ENCODE measurements at places on chromosomes 2 and 18. TPM values are rescaled to one million over a fixed set of nuclear protein-coding genes. Genes with fewer than 3 reads are reported as not detected.

GRCh38 chr2:40388161-40388560 is 63.7 kb downstream of the SLC8A1 start:
- no peaks in the 10 kb centered on the region for H3K4me1 ChIP-seq
- H3K27me3 ChIP-seq = no peaks in the 10 kb centered on the region
- no peak overlapping the region for H3K27ac ChIP-seq
- DNase-seq = no peak

GRCh38 chr18:36901277-36901701 is 72.4 kb downstream of the KIAA1328 start:
- no peak overlapping the region for H3K27ac ChIP-seq
- H3K4me3 ChIP-seq = no peak overlapping the region

DNA sequence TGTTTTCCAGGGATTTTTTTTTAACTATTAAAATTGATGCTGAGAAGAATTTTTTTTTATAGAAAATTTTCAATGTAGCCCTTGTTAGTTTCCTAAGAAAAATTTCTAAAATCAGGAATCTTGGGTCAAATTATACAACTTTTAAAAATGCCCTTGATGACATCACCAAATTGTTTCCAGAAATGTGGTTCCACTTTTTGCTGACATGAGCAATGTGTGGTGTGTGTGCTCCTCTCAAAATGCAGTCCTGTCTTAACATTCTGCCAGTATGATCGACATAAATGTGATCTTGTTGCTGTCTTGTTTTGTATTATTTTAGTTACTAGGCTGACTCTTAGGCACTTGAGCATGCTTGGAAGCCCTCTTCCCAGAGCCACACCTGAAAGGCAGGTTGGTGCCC is 89.7 kb upstream of the ST6GAL2 start:
- DNase-seq = no peak
- H3K27ac ChIP-seq = no peak overlapping the region

DNA sequence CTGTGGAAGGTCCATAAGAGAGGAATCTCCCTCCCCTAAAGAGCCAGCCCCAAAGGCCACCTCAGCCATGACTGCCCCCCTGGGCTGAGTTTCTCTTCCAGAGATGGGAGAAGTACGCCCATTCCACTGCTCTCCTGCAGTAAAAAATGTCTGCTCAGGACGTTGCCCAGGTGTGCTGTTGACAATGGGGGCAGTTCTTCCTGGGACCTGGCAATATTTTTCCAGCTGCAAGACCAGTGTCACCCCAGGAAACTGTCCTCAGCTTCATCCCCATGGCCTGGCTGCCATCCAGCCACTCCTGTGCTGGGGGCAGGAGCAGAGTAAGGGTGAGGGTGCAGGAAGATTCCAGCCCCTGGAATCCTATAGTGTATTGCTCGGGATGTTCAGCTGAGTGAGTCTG is 14.3 kb downstream of the CELF4 start:
- H3K36me3 ChIP-seq = no peaks in the 10 kb centered on the region
- DNase-seq = no peak
- no peak overlapping the region for H3K4me3 ChIP-seq
- no peaks in the 10 kb centered on the region for H3K27me3 ChIP-seq

- H3K4me3 ChIP-seq = no peak overlapping the region
- no peak for DNase-seq
- peaks cover 34% of the 10 kb centered on the region for H3K27me3 ChIP-seq
- no peaks in the 10 kb centered on the region for H3K36me3 ChIP-seq
- no peak overlapping the region for H3K27ac ChIP-seq
Observed at GRCh38 chr18:58495207-58495606, 133.7 kb downstream of the ALPK2 start.

DNA sequence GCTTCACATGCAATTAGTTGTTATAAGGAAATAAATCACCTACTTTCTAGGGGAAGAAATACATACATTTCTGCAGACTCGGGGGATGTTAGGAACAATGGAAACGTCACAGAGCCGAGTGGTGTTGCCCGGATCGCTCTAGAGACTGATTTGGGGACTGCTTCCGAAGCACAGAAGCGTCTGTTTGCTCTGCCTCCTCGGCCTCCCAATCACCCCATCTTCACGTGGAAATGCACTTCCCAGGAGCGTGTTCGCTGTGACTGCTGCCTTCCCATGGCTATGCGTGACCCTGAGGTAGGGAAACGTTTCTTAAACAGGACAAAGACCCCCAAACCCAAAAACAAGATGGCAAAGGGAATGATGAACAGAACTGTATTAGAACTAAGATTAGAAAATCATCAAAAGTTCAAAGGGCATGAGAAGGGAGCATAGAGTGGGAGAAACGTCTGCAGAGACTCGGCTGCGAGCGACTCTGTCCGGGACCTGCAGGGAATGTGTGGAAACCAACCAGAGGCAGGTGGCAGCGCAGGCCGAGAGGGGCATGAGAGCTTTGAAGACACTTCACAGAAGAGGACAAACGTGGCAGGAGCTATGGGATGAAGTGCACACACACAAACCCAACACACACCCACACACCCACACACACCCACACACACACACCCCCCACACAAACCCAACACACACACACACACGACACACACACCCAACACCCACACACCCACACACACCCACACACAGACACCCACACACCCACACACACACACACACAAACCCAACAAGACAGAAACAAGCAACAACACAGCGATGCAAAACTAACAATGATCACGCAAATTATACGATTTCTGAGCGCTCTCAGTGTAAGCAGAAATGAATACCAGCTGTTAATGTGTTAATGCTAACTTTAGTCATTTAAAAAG is 41.3 kb downstream of the RTP5 start:
- no peaks in the 10 kb centered on the region for H3K4me1 ChIP-seq
- DNase-seq = no peak
- H3K4me3 ChIP-seq = no peak overlapping the region
- H3K27ac ChIP-seq = no peak overlapping the region

- no peaks in the 10 kb centered on the region for H3K4me1 ChIP-seq
- H3K36me3 ChIP-seq = no peaks in the 10 kb centered on the region
- no peak overlapping the region for H3K27ac ChIP-seq
- DNase-seq = no peak
Observed at GRCh38 chr2:149658553-149658952, 71.0 kb upstream of the MMADHC start.

DNA sequence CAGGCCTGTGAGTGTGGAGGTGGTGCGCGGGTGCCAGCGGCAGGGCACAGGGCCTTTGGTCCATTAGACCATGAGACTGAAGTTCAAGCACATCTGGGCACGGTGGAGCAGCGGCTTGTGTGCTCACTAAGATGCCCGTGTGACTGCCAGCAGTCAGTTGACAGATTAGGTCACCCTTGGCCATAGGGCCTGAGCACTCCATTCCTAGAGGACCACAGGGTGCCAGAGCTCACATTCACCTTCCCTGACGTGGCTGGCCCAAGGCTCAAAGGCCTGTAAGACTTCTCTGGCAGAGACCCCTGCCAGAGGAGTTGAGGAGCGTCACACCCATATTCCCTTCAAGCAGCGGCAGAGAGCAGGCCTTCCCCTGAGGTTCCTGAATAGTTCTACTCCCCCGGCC is 650 bp downstream of the LHCGR start:
- no peaks in the 10 kb centered on the region for H3K36me3 ChIP-seq
- no peaks in the 10 kb centered on the region for H3K4me1 ChIP-seq
- no peak overlapping the region for H3K4me3 ChIP-seq
- no peak overlapping the region for H3K27ac ChIP-seq
- peaks cover 20% of the 10 kb centered on the region for H3K27me3 ChIP-seq
- no peak for DNase-seq

DNA sequence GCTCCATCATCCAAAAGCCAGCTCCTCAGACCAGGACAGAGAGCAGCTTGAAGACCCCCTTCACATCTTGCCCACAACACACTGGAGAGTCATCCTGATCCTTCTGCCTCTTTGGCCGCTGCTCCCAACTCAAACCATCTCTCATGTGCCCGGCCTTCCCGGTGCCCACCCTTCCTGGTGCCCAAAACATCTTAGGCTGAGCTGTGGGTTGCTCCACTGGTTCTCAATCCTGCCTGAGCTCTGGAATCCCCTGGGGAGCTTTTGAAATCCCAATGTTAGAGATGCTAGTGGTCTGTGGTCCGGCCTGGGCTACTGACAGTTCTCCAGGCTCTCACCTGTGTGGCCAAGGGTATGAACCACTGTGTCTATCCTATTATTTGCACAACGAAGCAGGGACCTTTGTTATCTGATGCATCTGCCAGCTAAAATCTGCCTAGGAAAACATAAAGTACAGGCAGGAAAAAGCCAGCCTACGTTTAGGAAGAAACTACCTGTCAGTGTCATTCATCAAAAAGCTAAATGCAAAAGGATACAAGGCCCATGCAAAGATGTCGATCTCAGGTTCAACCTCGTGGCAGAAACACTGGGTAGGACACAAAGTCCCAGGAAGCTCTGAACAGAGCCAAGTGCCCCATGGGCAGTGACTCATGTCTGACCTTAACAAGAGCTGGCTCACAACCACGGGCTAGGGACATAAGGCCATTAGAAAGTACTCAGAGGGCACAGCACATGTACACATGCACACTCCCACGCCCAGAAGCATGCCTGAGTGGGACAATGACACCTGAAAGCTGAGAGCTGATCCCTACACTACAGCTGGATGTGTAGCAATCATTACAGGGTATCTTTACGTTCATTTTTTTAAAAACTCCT is 30.8 kb downstream of the TBC1D8 start:
- H3K4me1 ChIP-seq = no peaks in the 10 kb centered on the region
- DNase-seq = no peak
- no peaks in the 10 kb centered on the region for H3K36me3 ChIP-seq
- no peak overlapping the region for H3K4me3 ChIP-seq
- H3K27ac ChIP-seq = no peak overlapping the region

DNA sequence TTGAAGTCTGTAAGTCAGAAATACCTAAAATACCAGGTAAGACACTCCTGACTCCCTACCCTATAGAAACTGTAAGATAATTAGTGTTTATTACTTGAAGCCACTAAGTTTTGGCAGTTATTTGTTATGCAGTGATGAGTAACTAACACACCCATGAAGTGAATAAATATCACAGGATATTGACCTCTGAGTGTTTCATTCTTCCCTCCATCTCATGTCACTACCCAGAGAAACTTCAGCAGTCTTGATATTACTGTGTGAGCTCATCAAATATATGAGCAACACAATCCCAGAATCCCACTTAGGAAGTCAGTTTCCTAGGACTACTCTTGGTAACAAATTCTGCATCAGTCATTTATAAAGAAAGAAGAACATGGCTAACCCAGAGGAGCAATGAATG is 529.7 kb downstream of the FBXO15 start:
- no peak overlapping the region for H3K27ac ChIP-seq
- H3K27me3 ChIP-seq = no peaks in the 10 kb centered on the region
- no peaks in the 10 kb centered on the region for H3K4me1 ChIP-seq

DNA sequence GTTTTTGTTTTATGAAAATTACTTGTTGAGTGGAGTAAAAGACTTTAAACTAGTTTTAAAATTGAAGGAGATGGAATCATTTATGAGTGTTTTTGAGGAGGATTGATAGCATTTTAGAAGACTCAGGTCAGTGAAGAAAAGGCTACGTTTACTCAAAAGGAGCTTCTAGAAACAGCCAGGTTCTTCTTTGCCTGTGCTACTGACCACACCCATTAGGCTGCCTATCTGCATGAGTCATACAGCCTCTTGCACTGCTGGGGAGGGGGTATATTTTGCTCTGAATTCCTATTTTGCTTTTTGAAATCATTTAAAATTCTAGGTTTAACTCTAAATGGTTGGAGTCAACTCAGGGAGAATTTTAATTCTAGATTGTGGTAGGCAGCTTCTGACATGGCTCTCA is 22.3 kb downstream of the EFEMP1 start:
- H3K27me3 ChIP-seq = no peaks in the 10 kb centered on the region
- DNase-seq = no peak
- no peaks in the 10 kb centered on the region for H3K36me3 ChIP-seq
- H3K4me1 ChIP-seq = no peaks in the 10 kb centered on the region

DNA sequence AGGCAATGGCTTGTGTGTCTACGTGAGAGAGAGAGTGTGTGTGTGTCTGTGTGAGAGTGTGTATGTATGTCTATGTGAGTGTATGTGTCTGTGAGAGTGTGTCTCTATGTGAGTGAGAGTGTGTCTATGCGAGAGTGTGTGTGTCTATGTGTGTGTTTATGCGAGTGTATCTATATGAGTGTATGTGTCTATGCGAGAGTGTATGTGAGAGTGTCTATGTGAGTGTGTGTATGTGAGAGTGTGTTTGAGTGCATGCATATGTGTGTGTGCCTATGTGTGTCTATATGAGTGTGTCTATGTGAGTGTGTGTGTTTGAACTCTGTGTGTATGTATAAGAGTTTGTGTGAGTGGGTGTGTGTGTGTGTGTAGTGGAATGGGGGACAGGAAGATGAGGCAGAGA is 9.8 kb upstream of the GNLY start:
- no peak overlapping the region for H3K27ac ChIP-seq
- peaks cover 27% of the 10 kb centered on the region for H3K4me1 ChIP-seq
- H3K4me3 ChIP-seq = no peak overlapping the region
- peaks cover 20% of the 10 kb centered on the region for H3K27me3 ChIP-seq
- DNase-seq = no peak

- no peak overlapping the region for H3K4me3 ChIP-seq
- no peaks in the 10 kb centered on the region for H3K36me3 ChIP-seq
- peaks cover 6% of the 10 kb centered on the region for H3K27me3 ChIP-seq
- DNase-seq = no peak
- H3K4me1 ChIP-seq = no peaks in the 10 kb centered on the region
Observed at GRCh38 chr2:11411768-11412448, 54.1 kb downstream of the E2F6 start.

- peaks cover 2% of the 10 kb centered on the region for H3K4me1 ChIP-seq
- H3K27me3 ChIP-seq = peaks cover 3% of the 10 kb centered on the region
- no peaks in the 10 kb centered on the region for H3K36me3 ChIP-seq
- peak; percentile 73 for DNase-seq
Observed at GRCh38 chr2:204072443-204073324, 136.1 kb downstream of the ICOS start.

GRCh38 chr2:12755384-12755783 is 38.6 kb downstream of the TRIB2 start:
- DNase-seq = no peak
- no peaks in the 10 kb centered on the region for H3K4me1 ChIP-seq
- no peaks in the 10 kb centered on the region for H3K27me3 ChIP-seq
- no peak overlapping the region for H3K4me3 ChIP-seq
- no peak overlapping the region for H3K27ac ChIP-seq

The VAMP8 gene
- total RNA-seq = 133 TPM

The LRRTM1 gene
- total RNA-seq = not detected

The ERFE gene
- total RNA-seq = not detected

The HOXD13 gene
- not detected for total RNA-seq

The EMILIN1 gene
- 0.70 TPM for total RNA-seq

The ACVR1C gene
- total RNA-seq = 1.9 TPM

Data from activated CD4-positive, alpha-beta memory T cell treated with anti-CD3 and anti-CD28 coated beads, Interleukin-2, amount 10 ng/mL, durations not matched to agents 7 days and 5 days (primary cell).